ENCODE measurements at places on chromosomes 3 and 15.

DNA sequence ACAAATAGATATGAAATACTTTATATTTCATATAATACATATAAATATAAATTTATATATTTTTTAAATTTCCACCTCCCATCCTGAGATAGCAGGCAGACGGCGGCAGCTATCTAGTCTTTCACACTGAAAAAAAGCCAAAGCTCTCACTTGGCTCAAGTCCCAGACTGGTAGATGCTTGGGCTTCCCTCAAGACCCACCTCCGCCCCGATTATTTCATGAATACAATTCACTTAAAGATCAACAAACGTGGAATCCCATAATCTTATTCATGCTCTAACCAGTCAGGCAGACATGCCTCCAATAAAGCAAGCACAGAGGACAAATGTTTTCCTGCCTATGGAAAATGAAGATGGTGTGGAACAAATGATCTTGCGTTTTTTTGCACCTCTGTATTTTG is 275.9 kb upstream of the NR2F2 start:
- DNase-seq, result no peak

GRCh38 chr3:76051145-76051544 is 265.8 kb upstream of the ZNF717 start:
- no peak for DNase-seq

DNA sequence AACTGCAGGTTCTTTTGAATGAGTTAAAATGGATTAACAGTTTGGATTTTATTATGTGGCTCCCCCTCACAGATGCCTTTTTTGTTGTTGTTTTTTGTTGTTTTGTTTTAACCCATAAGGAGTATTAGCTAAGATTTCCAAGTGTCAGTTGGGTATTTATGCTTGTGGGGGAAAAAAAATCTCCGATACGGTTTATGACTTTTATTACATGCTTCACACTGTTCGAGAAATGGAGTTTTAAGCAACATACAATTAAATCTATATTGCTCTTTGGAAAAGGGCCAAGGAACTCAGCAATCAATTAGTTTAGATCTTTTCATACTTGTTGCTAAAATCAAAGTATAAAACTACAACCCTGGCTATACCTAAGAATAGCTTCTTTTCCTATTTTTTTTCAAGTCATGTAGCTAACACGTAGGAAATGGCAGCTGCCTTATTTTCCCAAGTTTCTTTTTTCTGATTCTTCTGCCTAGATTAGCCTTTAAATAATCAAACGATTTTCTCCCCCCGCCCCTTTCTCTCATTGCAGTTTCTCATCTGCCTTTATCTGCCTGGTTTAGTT is 16.0 kb downstream of the NR2F2 start:
- no peak for DNase-seq

GRCh38 chr3:42118762-42119361 is 27.7 kb downstream of the TRAK1 start:
- DNase-seq, result no peak

DNA sequence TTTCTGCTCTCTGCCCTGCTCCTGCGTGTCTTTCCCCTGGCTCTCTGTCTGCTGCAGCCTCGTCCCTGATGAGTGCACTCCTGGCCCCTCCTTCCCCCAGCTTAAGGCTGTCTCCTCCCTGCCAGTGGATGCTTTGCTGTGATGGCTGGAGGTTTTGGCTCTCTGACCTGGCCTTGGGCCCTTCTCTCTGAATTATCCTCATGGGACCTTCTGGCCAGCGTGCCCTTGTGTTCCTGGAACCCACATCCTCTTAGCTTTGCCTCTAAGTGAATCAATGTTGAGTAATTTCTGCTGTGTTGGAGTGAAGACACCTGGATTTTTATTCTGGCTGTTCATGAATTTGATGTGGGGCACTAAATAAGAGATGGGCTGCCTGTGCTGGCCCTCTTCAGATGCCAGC is 9.8 kb upstream of the TNFAIP8L3 start:
- no peak for DNase-seq

GRCh38 chr3:180048840-180049239 is 12.1 kb upstream of the PEX5L start:
- no peak for DNase-seq

DNA sequence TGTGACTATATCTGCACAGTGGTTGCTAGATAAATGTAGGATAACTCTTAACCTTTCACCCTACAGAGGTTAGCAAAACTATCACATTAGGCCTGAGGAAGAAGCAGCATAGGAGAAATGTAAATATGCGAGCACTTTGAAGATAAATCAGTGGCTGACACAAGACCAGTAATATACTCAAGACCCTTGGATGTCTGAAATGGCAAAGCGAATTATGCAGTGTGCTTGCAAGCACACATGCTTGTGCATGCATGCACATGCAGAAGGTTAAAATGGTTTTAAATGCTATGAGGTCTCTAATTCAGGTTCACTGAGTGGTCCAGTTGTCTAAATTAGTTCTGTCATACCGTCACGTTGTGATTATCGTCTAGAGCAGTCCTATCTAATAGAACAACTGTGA is 13.6 kb upstream of the UTS2B start:
- DNase-seq, result no peak

DNA sequence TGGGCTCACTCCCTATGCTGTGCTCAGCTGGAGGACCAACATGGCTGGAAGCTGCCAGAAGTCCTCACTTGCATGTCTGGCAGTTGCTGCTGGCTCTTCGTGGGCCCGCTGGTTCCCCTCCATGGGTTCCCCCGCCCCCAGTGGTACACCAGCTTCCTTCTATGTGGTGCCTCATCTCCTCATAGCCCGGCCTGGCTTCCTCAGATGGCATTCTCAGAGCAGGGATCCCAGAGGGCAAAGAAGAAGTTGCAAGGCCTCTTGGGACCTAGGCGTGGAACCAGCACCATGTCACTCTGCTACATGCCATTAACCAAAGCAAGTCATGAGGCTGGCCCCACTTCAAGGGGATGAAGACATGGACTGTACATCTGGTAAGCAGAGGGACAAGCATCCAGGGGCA is 2.9 kb upstream of the CFAP92 start:
- no peak for DNase-seq

DNA sequence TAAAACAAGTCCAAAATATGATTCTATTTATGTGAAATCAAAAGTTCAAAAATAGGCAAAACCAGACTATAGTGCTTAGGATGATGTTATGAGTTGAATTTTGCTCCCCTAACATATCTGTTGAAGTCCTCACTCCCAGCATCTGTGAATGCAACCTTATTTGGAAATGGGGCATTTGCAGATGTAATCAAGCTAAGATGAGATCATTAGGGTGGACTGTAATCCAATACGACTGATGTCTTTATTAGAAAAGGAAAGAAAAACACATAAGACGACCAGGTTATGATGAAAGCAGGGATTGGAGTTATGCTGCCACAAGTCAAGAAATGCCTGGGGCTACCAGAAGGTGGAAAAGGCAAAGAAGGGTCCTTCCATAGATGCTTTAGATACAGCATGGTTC is 110.5 kb upstream of the CCDC39 start:
- DNase-seq, result no peak

GRCh38 chr3:94184781-94185180 is 121.9 kb downstream of the NSUN3 start:
- no peak for DNase-seq

DNA sequence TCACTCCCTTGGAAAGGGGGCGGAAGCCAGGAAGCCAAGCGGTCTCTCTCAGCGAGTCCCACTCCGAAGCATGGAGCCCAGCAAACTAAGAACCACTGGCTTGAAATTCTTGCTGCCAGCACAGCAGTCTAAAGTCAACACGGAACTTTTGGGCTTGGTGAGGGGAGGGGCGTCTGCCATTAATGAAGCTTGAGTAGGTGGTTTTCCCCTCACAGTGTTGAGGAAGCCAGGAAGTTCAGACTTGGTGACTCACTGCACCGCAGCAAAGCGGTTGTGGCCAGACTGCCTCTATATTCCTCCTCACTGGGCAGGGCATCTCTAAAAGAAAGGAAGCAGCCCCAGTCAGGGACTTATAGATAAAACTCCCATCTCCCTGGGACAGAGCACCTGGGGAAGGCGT is 665.4 kb upstream of the CBLB start:
- DNase-seq, result peak; percentile 30

DNA sequence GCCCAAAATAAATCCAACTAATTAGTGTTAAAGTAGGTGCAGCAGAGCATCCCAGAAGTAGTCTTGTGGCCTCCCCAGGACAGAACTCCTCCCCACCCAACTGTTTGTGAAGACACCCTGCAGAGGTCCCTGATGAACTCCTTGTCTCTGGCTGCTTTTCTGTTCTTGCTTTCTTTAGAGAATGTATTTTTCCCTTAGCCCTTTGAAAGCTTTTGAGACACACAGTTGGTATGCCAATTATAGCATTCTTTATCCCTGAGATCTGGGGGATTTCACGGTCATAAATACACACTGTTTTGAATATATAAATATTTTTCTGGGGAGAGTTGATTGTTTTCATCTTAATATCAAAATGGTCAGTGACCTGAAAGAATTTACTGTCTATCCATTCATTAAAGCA is 9.8 kb downstream of the TFG start:
- no peak for DNase-seq

- DNase-seq, result no peak
Measured at GRCh38 chr3:179175358-179175757, 27.2 kb downstream of the PIK3CA start.

DNA sequence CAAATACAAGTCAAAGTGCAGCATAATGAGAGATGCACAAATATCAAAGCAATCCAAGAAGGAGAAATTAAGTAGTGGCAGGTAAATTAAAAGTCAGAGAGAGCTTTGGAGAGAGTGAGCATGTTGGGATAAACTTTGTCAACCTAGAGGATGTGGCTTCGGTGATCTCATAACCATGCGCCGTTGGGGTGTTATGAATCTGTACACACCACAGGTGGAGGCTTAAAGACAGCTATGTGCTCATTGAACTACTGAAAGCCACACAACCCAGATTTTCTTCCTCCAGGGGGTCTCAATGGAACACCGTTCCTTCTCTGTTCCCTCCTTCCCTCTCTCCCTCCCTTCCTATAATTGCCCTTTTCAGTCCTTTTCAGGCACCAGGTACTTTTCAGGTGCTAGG is 52.0 kb downstream of the SUCNR1 start:
- no peak for DNase-seq

GRCh38 chr3:150094150-150094933 is 123.6 kb upstream of the PFN2 start:
- DNase-seq, result no peak

DNA sequence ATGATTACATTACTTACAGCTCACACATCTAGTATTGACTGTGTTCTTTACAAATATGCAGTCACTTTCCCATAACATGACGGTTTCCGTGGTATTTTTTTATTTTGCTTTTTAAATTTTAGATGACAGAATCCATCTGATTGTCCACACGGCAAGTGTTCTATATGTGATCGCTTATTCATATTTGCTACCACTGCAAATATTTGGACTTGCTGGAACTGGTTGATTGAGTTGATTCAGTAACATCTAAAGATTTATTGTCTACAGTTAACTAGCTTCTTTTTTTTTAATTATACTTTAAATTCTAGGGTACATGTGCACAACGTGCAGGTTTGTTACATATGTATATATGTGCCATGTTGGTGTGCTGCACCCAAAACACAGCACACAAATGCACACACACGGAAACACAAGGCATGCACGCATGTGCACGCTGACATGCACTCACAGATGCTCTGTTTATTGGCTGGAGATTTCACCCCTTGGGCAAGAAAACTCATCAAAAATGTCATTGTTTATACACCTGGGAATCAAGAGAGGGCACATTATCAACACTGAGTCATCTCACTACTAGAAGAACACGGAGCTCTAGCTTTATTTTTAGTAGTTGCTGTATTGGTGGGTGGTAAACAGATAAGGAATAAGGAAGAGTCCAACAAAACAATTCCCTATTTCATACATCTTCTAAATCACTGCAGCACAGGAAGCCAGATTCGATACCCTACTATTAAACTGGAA is 16.4 kb downstream of the ARRDC4 start:
- DNase-seq, result no peak

- DNase-seq, result no peak
Measured at GRCh38 chr15:92116330-92116729, 262.8 kb downstream of the SLCO3A1 start.

DNA sequence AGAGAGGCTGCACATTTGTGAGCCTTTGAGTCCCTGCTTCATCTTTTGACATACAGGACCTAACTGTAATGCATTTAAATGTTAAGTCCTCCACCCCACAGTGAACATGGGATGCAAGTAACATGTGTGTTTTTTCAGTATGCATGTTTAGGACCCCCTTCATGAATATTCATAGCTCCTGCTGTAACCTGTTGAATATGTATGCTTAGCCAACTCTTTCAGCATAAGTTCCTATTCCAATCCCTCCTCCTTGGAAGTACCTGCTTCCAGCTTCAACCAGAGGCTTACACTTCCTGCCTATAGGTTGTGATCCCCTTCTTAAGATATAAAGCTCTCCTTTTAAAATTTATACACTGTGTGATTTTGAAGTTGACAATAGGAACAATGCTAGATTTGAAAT is 36.9 kb upstream of the GNB4 start:
- no peak for DNase-seq

DNA sequence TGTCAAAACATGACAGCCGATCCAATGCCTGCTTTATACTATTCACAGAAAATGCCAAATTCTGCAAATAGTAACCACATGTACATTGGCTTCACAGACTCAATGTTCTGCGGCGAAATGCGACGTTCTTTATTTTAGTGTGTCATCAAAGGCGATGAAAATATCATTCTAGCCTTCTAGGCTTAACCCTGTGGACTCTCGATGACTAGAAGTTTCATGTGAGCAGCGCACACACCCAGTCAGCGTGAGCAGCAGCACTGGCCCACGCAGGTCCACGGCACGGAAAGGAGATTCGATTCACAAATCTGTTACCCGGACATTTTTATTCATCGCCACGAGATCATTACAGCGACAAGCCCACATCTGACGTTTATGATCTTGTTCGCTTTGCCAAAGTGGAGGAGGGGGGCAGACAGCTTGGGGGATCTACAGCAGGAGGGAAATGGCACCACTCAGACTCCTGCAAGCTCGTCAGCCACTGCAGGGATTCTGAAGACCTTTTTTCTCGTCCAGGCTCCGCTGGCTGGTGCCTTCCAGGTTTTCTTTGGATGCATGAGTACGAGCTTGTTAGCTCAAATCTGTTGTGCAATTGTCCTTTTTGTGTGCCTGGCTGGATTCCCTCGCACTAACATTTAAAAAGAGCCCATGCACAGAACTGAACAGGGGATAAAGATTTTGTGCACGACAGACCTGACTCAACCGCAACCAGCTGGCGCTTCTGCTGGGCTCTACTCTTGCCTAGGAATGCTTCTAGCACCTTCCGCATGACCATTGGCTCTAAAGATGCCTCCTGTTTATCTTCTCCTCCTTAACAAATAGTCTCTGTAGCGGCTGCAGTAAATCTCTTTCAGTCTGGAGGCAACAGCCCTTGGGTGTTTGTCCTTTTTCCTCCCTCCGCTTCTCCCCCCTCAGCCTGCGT is 938.4 kb downstream of the MCTP2 start:
- DNase-seq, result no peak

GRCh38 chr3:131503320-131503635 is 507 bp upstream of the MRPL3 start:
- DNase-seq, result no peak
